ENCODE measurements at places on chromosomes 7 and 10. TPM values are rescaled to one million over a fixed set of nuclear protein-coding genes. Genes with fewer than 3 reads are reported as not detected.

GRCh38 chr10:118485641-118486040 lies 109.8 kb downstream of the PRLHR start:
- DNase-seq: no peak

The IKZF1 gene
- polyA plus RNA-seq: 1.5 TPM

The NODAL gene
- 2.0 TPM for polyA plus RNA-seq

The GPR85 gene
- 0.06 TPM for polyA plus RNA-seq

DNA sequence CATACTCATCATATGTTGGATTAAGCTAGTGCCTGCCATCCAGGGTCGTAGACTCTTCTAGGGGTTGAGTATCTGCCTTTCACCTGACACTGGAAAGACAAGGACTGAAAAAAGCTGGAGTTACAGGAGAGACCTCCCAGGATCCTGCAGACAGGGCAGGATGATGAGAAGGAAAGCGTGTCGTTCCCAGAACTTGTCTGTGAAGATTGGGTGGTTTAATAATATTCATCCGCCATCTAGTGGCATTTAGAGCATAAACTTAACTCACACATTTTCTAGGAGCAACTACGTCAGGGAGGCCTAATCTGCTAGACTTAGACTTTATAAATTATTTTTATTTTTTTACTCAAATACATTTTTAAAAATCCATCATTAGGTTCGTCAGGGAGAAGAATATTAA lies 59.6 kb downstream of the ADRB1 start:
- no peak for DNase-seq

DNA sequence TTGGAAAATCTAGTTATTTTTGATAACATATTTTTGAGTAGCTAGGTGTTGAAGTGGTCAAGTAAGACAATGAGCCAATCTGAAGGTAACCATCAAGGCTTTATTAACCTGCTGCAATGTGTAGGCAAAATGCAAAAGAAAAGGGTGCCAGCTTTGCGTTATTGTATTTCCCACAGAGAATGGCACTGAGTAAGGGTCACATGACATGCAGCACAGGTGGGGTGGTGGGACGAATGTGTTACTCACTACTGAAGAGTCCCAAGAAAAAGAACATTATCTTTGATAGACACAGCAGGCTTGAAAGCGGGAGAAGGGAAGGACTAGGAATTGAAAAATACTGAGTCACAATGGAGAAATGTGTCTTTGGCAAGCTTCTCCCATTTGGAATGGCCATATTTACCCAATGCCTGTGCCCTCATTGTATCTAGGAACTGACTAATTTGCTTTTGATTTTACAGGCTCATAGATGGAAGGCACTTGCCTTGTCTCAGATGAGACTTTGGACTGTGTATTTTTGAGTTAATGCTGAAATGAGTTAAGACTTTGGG lies 898.6 kb upstream of the POT1 start:
- DNase-seq: no peak

The EPHA1 gene
- polyA plus RNA-seq: 113 TPM

Data from H1 (cell line).